Mammary microvascular endothelial cell (primary cell): ENCODE measurements at places on chromosomes 5 and 9. TPM values are rescaled to one million over a fixed set of nuclear protein-coding genes. Genes with fewer than 3 reads are reported as not detected.

Gene GPR150
- 1.5 and 1.9 TPM in 2 replicates for total RNA-seq

Gene KCTD16
- 0.05 and 0.07 TPM in 2 replicates for total RNA-seq

Gene ZNF366
- 14.1 and 16.4 TPM in 2 replicates for total RNA-seq

Gene DMRT3
- total RNA-seq = not detected in 2 replicates

Gene ANKRD31
- not detected in 2 replicates for total RNA-seq

Gene PDE6A
- total RNA-seq = 0.05 TPM in 1 of 2 replicates, not detected in the other

Gene C5orf58
- not detected in 2 replicates for total RNA-seq

Gene CCL28
- total RNA-seq = 0.67 and 1.8 TPM in 2 replicates

Gene DNAH5
- total RNA-seq = 1.1 and 1.3 TPM in 2 replicates

Gene CMBL
- total RNA-seq = 5.9 and 6.0 TPM in 2 replicates

Gene BNIP1
- 11.4 and 19.6 TPM in 2 replicates for total RNA-seq

Gene RAD1
- total RNA-seq = 15.8 and 16.6 TPM in 2 replicates

Gene PCDHA9
- total RNA-seq = 0.13 TPM in 1 of 2 replicates, not detected in the other

Gene FOXD4L6
- not detected in 2 replicates for total RNA-seq

Gene SYK
- total RNA-seq = not detected in 2 replicates

Gene GDNF
- not detected in 2 replicates for total RNA-seq

Gene STRBP
- total RNA-seq = 7.2 and 9.7 TPM in 2 replicates

Gene INIP
- total RNA-seq = 17.4 and 18.3 TPM in 2 replicates

Gene PCDHGA2
- 0.73 and 0.79 TPM in 2 replicates for total RNA-seq
